Astrocyte (in vitro differentiated cells and primary cell): ENCODE measurements at places on chromosomes 2 and 18. TPM values are rescaled to one million over a fixed set of nuclear protein-coding genes. Genes with fewer than 3 reads are reported as not detected.

- DNase-seq: peak; percentile 6
- no peaks in the 10 kb centered on the region for H3K4me1 ChIP-seq
- H3K36me3 ChIP-seq: no peaks in the 10 kb centered on the region
- no peak overlapping the region for H3K27ac ChIP-seq
- H3K27me3 ChIP-seq: no peaks in the 10 kb centered on the region
- no peak overlapping the region for H3K4me3 ChIP-seq
Measured at GRCh38 chr18:66495844-66496243, 108.0 kb downstream of the CDH19 start.

Gene VWC2L
- not detected in 2 replicates for total RNA-seq

Gene MXD1
- 26.2 and 29.2 TPM in 2 replicates for total RNA-seq

Gene DTNB
- 5.1 and 5.9 TPM in 2 replicates for total RNA-seq

- DNase-seq: no peak
- H3K4me3 ChIP-seq: no peak overlapping the region
- H3K27me3 ChIP-seq: no peaks in the 10 kb centered on the region
- H3K27ac ChIP-seq: no peak overlapping the region
- no peaks in the 10 kb centered on the region for H3K36me3 ChIP-seq
- H3K4me1 ChIP-seq: peaks cover 20% of the 10 kb centered on the region
Measured at GRCh38 chr2:240254337-240255164, 114.1 kb upstream of the OTOS start.

Gene KLHL41
- total RNA-seq: not detected in 2 replicates

- peaks cover 23% of the 10 kb centered on the region for H3K4me1 ChIP-seq
- peaks cover 13% of the 10 kb centered on the region for H3K27me3 ChIP-seq
- DNase-seq: no peak
- H3K27ac ChIP-seq: no peak overlapping the region
Measured at GRCh38 chr2:64207573-64207972, 63.4 kb upstream of the PELI1 start.

DNA sequence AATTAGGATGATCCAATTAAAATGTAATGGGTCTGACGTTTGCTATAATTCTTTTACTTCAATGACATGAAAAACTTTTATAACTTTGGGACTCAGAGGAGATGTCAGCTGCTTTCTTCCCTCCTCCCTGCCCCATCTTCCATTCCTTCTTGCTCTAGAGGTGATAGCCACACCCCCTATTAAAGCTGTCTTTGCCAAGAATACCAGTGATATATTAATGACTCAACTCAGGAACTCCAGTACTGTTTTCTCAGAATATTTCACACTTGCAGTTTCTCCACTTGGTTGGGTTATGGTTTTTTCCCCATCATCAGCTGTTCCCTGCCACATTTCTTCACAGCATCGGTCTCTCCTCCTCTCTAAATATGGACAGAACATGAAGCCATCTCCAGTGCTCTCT, 184.0 kb downstream of the KCNE4 start:
- H3K4me1 ChIP-seq: no peaks in the 10 kb centered on the region
- H3K36me3 ChIP-seq: no peaks in the 10 kb centered on the region
- peak; percentile 26 for DNase-seq
- no peak overlapping the region for H3K27ac ChIP-seq
- no peak overlapping the region for H3K4me3 ChIP-seq

Gene SNTG2
- total RNA-seq: 1.9 TPM in 2 replicates

GRCh38 chr18:68991286-68991685, 193.4 kb downstream of the CCDC102B start:
- DNase-seq: peak; percentile 60
- H3K4me3 ChIP-seq: no peak overlapping the region
- H3K4me1 ChIP-seq: no peaks in the 10 kb centered on the region
- H3K27me3 ChIP-seq: no peaks in the 10 kb centered on the region

DNA sequence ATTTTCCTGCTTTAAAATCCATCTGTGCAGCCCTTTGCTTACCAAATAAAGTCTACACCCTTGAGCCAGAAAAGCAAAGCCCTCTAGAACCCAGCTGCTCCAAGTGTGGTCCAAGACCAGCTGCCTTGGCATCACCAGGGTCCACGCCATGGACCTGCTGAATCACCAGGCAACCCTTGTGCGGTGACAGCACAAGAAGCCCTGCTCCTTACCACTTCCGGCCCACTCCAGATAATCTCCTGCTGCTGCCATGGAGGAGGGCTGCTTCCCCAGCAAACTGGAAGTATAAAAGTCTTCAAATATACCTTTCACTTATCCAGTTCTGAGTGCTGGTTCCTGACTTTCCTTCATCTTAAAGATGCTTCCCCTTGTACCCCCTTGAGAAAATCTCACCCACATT, 106.0 kb upstream of the PKDCC start:
- no peak overlapping the region for H3K27ac ChIP-seq
- peaks cover 25% of the 10 kb centered on the region for H3K4me1 ChIP-seq
- no peak overlapping the region for H3K4me3 ChIP-seq

Gene CDKL4
- 0.34 and 1.4 TPM in 2 replicates for total RNA-seq

Gene UPP2
- total RNA-seq: not detected in 2 replicates

- DNase-seq: no peak
- H3K36me3 ChIP-seq: no peaks in the 10 kb centered on the region
- no peaks in the 10 kb centered on the region for H3K27me3 ChIP-seq
- H3K4me3 ChIP-seq: no peak overlapping the region
Measured at GRCh38 chr18:59065684-59066083, 74.0 kb upstream of the SEC11C start.

Gene SAG
- total RNA-seq: not detected in 2 replicates

Gene TMEM198
- 3.8 TPM in 2 replicates for total RNA-seq
